Renal pelvis (tissue), 12 donors: ENCODE measurements at places on chromosomes 4 and X. TPM values are rescaled to one million over a fixed set of nuclear protein-coding genes. Genes with fewer than 3 reads are reported as not detected.

GRCh38 chrX:24301060-24301459 lies 12.8 kb downstream of the SUPT20HL2 start:
- no peak for DNase-seq

DNA sequence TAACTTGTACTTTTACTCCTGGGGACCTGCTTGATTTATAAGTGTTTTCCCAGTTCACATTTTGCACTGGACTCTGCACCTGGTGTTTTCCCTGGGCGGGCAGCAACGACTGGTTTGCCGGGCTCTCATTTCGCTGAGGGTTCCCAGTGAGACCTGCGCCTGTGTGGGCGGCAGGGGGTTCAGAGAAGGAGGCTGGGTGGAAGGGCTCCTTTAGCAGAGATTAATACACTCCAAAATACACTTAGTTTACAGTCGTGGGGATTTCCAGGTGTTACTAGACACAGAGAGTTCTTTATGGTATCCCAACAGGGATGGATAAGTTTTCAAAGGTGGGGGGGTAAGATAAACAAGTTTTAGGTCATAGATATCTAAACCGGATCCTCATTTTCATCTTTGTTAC lies 53.0 kb upstream of the SHISA3 start:
- peak; percentile 65 for DNase-seq

- no peak for DNase-seq
These were observed 11.3 kb upstream of the BTC start for GRCh38 chr4:74805601-74806000.

GRCh38 chr4:56704089-56704871 lies 23.2 kb upstream of the HOPX start:
- no peak for DNase-seq

GRCh38 chr4:24564488-24564887 lies 19.9 kb downstream of the DHX15 start:
- DNase-seq, result no peak

- no peak for DNase-seq
These were observed 43.8 kb upstream of the SETD7 start for GRCh38 chr4:139599594-139600374.

- DNase-seq, result peak; percentile 15
These were observed 92.3 kb downstream of the REPS2 start for GRCh38 chrX:17038681-17039161.

GRCh38 chrX:118315529-118315928 lies 30.4 kb upstream of the WDR44 start:
- DNase-seq, result no peak

GRCh38 chrX:134604701-134605311 lies 53.5 kb downstream of the PLAC1 start:
- no peak for DNase-seq

- no peak for DNase-seq
These were observed 61.4 kb upstream of the TMEM150C start for GRCh38 chr4:82623121-82623683.

DNA sequence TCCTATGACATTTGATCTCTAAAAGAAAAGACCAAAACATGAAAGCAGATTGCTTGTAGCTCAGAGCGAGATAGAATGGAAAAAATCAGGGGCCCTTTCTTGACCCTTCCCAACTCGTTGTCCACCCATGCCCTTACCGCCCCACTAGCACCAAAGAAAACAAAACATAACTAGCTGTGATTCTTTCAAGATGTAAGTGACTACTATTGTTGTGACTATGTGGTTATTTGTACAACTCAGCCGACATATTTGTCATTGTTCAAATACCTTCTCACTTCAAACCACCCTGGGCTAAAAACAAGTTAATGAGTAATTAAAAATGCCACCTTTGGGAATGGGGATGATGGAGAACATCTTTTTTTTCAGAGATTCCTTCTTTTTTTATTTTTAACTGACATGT lies 171.2 kb upstream of the GPC4 start:
- no peak for DNase-seq

DNA sequence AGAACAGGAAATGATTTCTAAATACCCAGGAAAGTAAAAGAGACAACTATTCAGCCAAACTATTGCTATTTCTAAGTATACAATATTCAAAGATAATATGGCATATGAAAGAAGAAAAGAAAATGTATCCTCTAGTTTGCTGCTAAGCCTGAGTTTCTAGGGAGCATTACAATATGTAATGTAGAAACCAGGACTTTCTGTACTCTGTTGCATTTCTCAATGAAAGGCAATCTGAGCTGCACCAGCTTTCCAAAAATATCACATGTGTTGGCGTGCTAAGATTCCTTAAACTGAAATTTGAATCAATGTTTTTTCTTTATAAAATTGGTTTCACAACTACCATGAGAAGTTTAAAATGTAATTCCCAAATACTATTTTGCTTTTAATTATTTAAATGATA lies 129.6 kb downstream of the ANK2 start:
- no peak for DNase-seq

DNA sequence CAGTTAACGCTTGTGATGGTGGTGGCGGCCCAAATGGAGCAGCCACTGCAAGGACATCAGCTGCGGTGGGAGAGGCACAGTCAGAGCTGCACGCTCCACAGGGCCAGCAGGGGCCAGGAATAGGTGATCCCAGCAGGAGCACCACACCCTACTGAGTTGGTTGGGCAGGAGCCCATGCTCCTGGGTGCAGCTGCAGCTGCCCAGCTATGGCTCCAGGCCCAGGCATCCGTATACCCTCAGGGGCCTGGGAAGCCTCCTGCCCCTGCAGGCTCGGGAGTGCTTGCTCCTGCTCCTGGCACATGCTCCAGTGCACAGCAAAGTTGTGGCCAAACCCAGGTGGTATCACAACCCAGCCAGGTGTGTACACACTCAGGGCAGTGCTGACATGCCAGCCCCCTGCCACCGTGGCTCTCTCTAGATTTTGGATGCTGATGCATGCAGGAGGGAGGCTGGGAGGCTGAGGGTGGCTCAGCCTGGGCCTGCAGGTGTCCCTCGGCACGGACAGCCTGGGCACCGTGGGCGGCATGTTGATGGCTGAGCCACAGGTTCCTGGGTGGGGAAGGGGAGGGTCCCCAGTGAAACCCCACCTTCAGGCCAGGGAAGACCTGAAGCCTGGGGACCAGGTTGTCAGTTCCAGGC lies 150.2 kb downstream of the CXXC4 start:
- no peak for DNase-seq

GRCh38 chr4:121728798-121729226 lies 32.0 kb upstream of the ANXA5 start:
- no peak for DNase-seq

GRCh38 chr4:168722391-168722790 lies 225.5 kb downstream of the PALLD start:
- no peak for DNase-seq

DNA sequence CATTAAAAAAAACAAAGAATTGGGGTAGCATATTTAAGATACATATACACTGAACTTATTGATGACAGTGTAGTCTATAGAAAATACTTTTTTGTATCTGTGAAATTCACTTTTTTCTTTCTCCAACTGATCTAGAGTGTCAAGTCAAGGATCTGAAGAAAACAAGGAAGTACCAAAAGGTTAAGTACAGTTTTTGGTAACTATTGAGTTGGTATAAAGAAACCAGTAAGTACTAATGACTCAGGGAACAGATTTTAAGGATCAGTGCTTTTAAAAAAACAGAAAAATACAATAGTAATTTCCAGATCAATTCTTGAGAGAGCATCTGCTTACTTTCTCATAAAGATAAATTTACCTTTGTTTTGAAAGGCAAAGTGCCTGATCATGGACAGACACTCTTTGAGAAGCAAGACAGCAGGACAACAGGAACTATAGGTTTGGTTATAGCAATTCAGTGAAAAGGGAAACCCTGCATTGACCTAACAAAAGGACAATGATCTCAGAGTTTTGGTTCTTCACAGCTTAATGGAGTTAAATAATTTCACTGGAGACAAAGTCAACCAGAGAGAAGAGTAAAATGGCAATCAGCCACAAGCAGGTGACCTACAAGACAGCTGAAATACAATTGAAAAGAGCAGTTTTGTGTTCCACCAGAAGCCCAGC lies 23.4 kb downstream of the TRMT10A start:
- no peak for DNase-seq

DNA sequence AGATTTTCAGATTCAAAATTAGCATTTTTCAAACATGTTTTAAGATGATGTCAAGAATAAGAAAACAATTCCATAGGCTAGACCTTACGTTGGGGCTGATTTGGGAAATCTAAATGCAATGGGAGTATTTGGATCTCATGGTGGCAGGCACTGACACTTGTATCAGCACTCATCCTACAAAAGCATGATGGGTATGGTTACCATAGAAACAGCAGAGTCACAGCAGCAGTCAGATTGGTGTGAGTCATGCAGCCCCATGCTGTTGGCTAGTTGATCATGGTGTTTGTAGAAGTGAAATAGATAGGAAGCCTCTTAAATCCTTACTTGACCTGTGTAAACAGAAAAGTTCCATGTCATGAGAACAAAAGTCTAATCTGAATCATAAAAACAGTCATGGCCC lies 1637.3 kb upstream of the PABPC4L start:
- no peak for DNase-seq

- DNase-seq, result no peak
These were observed 300.8 kb downstream of the ADGRL3 start for GRCh38 chr4:61500883-61501282.

- DNase-seq, result peak; percentile 15
These were observed 20.8 kb downstream of the IRF2 start for GRCh38 chr4:184453365-184454160.

- no peak for DNase-seq
These were observed 1.5 kb downstream of the SASH3 start for GRCh38 chrX:129781134-129781672.

- DNase-seq, result no peak
These were observed 11.6 kb upstream of the BMP2K start for GRCh38 chr4:78764498-78764961.

- no peak for DNase-seq
These were observed 861.1 kb upstream of the IGFBP7 start for GRCh38 chr4:57971261-57971660.

SPRY1 gene
- 93.7 TPM for polyA plus RNA-seq

BTC gene
- 4.7 TPM for polyA plus RNA-seq

PNMA3 gene
- polyA plus RNA-seq, result 32.5 TPM

RHOXF2B gene
- polyA plus RNA-seq, result not detected

AFAP1 gene
- 18.7 TPM for polyA plus RNA-seq

SLC6A8 gene
- 63.5 TPM for polyA plus RNA-seq

TMEM150C gene
- 21.9 TPM for polyA plus RNA-seq

LINC00632 gene
- 7.0 TPM for polyA plus RNA-seq

POU4F2 gene
- not detected for polyA plus RNA-seq

CLCN5 gene
- polyA plus RNA-seq, result 64.5 TPM

SOX3 gene
- not detected for polyA plus RNA-seq

SPANXA1 gene
- not detected for polyA plus RNA-seq

ETDB gene
- not detected for polyA plus RNA-seq
